ENCODE measurements at places on chromosomes 3 and 15. TPM values are rescaled to one million over a fixed set of nuclear protein-coding genes. Genes with fewer than 3 reads are reported as not detected.

HYKK gene
- total RNA-seq = 3.9 TPM

VPS8 gene
- total RNA-seq = 57.3 TPM

CTXN2 gene
- not detected for total RNA-seq

KNG1 gene
- not detected for total RNA-seq

CCK gene
- 0.42 TPM for total RNA-seq

- DNase-seq = no peak
Observed at GRCh38 chr3:147312786-147313280, 93.5 kb downstream of the ZIC4 start.

DNA sequence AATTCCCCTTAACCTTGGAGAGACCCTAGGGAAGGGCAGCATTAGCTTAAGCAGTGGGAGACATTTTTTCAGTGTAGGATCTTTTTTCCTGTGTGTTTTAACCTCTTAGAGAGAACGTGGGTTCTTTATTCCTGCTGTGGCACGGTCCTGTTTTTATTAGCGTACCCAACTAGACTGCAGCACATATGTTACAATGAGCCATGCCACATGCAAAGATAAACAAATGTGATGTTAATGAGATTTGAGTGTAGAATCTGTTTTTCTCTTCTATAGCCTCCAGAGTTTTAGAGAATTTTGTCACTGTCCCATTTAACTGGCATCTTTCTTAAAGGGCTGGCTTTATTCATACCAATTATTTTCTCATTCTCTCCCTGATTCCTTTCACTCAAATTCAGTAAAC lies 347.5 kb downstream of the CNTN4 start:
- no peak for DNase-seq

GRCh38 chr3:48789665-48790064 lies 58.0 kb downstream of the PRKAR2A start:
- no peak for DNase-seq

GRCh38 chr15:90564051-90564450 lies 34.3 kb downstream of the CRTC3 start:
- no peak for DNase-seq

- DNase-seq = no peak
Observed at GRCh38 chr3:45084820-45085816, 59.0 kb downstream of the CLEC3B start.

DNA sequence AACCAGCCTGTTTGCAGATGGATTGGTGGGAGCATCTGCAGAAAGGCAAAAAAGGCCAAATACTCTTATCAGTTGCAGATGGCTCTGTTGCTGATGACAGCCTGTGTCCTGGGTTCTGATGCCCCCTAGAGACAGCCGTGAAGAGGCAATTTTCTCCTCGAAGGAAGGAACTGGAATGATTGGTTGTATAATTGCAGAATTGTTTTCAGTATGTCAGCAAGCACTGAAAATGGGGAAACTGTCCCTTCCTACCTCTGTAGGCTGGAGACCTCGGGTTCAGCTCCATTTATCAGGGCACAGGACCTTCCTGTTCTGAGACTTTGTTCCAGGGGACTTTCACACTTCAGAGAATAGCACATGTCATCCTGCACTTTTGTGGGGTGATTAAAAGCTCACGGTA lies 103.0 kb downstream of the PGPEP1L start:
- DNase-seq = no peak

DNA sequence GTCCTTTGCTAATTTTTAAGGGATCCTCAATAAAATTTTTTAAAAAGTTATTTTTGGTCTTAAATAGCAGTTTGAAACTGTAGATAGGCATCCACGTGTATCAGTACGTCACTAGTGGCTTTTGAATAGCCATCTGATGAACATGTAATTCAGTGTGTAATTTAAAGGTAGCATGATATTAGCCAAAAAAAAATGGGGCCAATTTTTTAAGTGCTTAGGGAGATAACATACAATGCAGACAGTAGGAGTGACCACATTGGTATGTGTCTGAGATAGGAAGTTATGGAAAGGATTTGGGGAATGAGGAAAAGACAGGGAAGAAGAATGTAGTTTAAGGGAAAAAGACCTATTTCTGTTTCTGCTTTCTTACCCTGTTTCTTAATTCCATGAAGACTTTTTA lies 2.5 kb downstream of the AP4E1 start:
- DNase-seq = no peak

DNA sequence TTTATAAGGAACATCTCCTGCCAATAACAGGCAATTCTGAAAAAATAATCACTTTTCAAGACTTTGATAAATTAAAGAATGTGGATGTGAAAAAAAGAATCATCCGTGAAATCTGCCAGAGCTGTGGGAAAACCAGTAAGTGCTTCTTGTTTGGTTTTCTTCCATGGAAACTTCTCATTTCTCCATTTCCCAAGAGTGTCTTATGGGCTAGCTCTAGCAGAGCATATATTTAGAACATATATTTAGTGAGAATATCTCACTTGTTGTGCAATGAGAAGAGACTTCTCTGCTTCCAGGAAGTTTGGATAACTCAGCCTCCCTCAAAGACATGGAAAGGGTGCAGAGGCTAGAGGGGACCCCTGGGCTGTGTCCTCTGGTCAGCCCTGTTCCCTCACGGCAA lies 49.9 kb downstream of the COL6A5 start:
- no peak for DNase-seq

DNA sequence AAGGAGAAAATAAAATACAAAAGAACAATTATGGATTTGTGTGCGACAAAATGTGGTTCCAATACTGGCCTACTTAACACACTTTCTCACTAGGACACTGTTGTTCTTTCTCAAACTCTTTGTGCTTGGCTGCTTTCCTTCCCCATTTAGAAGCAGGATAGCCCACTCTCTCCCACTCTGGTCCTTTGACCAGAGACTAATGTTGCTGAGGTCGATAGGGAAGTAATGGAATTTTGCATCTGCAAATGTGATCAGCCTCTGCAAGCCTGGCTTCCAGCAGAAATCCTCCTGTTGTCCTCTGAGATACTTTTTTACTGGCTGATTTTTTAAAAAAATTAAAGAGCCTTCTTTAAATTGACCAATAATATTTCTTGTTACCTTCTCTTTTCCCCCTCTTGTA lies 71.0 kb downstream of the PPM1L start:
- no peak for DNase-seq
